ENCODE measurements at places on chromosomes 11 and 22. TPM values are rescaled to one million over a fixed set of nuclear protein-coding genes. Genes with fewer than 3 reads are reported as not detected.

RTN4R gene
- total RNA-seq: 11.6 TPM

NCR3LG1 gene
- total RNA-seq: 3.6 TPM

PATZ1 gene
- 22.1 TPM for total RNA-seq

BET1L gene
- 44.2 TPM for total RNA-seq

TMPRSS13 gene
- total RNA-seq: not detected

ADORA2A gene
- total RNA-seq: 0.73 TPM
